Amniotic stem cell (primary cell): ENCODE measurements at places on chromosomes 3 and 15.

GRCh38 chr3:108966773-108967172 lies 13.1 kb upstream of the GUCA1C start:
- no peak for DNase-seq

GRCh38 chr15:43249699-43250203 lies 17.0 kb downstream of the TGM5 start:
- DNase-seq = no peak

- DNase-seq = no peak
Measured at GRCh38 chr15:62363913-62364312, 198.8 kb upstream of the C2CD4B start.

DNA sequence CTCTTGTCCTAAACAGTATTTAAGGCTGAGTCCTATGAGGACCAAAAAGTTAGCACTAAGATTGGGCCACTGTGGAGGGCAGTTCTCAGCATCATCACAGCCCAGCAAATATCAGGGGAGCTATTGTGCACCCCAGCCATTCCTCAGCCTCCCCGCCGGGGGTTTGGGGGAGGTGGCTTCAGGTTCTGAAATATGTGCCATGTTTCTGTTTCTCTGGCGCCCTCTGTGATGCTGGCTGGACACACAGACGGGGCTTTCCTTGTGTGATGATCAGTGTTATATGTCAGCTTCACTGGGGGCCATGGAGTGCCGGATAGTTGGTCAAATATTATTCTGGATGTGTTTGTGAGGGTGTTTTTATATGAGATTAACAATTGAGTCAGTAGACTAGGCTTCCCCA lies 106.8 kb downstream of the GABRG3 start:
- no peak for DNase-seq

- DNase-seq = no peak
Measured at GRCh38 chr3:155572085-155572484, 172.8 kb downstream of the PLCH1 start.

GRCh38 chr3:30640851-30641250 lies 34.5 kb downstream of the TGFBR2 start:
- DNase-seq = no peak

GRCh38 chr3:54985856-54986255 lies 58.0 kb upstream of the LRTM1 start:
- no peak for DNase-seq

DNA sequence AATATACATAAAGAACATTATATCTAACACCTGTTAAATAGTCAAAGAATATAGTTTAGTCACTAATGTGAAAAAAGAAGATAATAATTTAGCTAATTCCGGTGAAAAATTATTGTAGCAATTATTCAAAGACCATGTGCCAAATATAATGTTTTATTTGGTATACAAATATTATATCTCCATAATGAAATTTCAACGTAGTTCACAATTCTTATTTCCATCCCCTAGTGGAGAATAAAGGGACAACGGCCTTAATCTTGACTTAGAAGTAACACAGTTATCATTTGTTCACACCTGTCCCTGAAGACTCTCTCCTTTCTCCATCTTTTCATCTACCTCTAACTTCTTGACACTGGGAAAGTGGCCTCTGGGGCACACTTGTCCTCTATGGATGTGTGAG lies 213.4 kb downstream of the ERC2 start:
- DNase-seq = no peak
